Nucleus accumbens (tissue), 56 donors: ENCODE measurements at places on chromosomes 7 and 10.

- DNase-seq, result peak; percentile 17
Observed at GRCh38 chr10:102133373-102134195, 744 bp downstream of the PPRC1 start.

DNA sequence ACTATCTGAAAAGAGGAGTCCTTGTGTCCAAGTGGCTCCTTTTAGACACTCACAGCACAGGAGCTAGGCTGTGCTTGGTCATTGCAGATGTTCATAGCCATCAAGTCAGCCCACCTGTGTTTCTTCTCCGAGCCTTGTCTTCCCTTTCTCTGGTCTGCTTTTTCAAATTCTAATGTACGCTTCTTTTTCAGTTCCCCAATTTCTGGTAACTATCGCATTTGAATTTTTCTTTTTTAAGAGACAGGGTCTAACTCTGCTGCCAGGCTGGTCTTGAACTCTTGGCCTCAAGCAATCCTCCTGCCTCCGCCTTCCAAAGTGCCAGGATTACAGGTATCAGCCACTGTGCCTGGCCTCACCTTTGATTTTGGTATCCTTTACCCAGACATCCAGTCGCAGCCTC lies 18.9 kb downstream of the APBB1IP start:
- DNase-seq, result no peak

DNA sequence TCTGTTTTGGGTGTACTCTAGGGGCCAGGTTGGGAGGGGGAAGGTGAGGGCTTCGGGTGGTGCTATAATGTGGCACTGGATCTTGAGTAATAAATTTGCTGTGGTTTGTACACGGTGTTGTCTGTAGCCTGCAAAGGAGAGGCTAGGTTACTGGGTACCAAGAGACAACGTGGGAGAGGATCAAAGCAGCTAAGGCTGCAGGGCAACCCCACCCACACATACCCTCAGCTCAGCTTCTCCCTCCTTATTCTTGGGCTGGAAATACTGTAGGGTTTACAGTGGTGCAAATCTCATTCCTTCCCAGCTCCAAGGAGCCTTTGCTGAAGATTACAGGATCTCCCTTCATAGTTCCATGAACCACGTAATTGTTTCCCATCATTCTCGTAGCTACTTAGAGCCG lies 1.9 kb upstream of the FSCN3 start:
- no peak for DNase-seq

- no peak for DNase-seq
Observed at GRCh38 chr7:157955348-157955999, 618.7 kb downstream of the DNAJB6 start.

GRCh38 chr7:34761627-34762026 lies 103.6 kb downstream of the NPSR1 start:
- no peak for DNase-seq

GRCh38 chr10:117617659-117618058 lies 75.1 kb downstream of the EMX2 start:
- DNase-seq, result no peak

GRCh38 chr10:60731134-60731885 lies 47.0 kb upstream of the CDK1 start:
- no peak for DNase-seq

DNA sequence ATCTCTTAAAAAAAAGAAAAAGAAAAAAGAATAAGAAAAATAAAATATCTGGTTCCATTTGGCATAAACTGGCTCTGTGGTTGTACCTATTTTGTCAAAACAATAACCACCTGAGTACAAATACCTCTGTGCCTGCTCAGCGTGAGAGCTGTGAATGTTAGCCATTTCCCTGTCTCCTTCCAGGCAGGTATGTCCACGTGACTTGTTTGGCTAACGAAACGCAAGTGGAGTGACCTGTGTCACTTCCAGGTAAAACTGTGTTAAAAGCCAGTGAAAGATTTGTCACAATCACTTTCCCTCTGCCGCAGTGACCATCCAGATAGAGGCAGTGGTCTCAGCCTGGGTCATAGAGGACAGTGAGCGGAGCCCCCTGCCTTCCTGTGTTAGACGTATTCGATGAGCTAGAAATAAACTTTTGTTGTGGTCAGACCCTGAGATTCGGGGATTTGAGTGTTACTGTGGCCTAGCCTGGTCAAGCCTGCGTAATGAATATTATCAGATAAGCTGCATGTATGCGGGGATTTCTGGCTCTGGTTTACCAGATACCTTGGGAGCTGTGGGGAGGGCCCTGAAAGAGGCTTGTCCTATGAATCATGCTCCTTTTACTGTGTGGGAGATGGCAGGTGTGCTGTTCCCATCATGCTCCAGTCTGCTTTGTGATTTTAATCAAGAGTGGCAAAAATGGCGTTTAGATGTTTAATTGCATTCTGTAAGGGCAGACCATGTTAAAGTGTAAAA lies 3.8 kb downstream of the PTER start:
- DNase-seq, result no peak

DNA sequence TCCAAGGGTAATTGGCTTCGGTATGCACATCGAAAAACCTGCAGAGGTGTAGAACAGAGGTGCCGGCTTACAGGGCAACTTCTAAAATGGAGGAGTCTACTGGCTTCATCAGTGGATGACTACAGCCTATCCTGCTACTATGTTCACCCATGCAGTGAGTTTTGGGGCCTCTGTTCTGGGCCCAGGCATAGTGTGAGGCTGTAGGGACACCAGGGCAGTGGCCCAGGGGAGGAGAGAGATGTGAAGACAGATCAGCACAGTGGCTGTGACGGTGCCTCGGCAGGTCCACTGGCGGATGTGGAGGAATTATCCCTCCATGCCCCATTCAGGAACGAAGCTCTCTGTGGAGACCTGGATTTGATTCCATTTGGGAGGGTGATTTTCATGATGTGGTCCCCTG lies 235.3 kb upstream of the MKI67 start:
- no peak for DNase-seq
